ENCODE measurements at places on chromosomes 4 and X.

DNA sequence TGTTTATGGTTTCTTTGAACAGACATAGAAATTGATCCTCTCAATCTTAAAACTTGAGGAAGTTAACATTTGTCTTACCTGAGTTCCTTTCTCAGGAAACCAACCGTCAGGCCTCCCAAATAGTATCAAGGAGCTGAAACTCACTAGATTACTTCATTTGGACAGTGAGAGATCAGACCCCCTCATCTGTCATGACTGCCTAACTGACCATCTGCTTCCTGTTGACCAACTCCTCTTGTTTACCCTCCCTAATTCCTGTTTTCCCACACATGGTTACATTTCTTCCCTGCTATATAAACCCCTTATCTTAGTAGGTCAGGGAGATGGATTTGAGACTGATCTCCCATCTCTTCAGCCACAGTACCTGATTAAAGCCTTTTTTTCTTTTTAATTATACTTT, 46.2 kb upstream of the NMU start:
- DNase-seq, result no peak

DNA sequence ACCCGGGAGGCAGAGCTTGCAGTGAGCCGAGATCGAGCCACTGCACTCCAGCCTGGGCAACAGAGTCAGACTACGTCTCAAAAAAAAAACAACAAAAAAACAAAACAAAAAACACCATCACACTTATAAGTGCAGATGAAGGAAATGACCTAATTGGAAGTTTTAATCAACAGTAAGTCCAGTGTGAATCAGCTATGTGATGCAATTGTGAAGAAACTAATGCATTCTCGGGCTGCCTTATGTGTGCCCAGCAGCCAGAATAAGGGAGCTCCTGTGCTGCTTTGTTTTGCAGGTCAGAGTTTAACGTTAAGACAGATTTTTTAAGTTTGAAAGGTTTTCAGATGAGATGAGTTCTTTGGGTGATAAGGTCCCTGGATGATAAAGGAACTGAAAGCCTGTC, 10.8 kb downstream of the DAPP1 start:
- no peak for DNase-seq

DNA sequence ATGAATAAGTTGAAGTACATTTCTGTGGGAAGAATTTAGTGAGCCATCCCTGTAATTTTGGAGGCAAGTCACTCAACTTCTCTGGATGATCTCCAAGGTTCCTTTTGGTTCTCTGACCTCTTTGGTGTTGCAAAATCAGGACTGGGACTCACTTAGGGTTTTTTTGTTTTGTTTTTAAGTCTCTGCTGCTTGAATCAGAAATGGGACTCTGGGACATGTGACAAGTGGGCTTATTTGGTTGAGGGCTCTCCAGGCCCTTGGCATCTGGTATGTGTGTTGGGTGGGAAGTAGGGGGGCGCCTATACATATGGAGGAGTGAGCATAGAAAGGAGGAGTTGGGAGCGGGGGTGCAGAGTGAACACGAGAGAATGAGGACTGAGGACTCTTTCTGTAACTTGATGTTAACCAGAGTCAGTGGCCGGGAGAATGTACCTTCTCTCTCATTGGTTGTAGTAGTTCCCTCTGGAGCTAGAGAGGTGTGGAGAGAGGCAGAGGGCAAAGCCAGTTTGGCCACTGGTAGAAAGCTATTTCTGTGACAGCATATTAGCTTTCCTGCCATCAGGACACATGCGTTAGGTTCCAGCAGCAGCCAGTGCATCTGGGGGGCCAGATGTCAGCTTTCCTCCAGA, 1.9 kb downstream of the ARHGAP10 start:
- DNase-seq, result no peak

DNA sequence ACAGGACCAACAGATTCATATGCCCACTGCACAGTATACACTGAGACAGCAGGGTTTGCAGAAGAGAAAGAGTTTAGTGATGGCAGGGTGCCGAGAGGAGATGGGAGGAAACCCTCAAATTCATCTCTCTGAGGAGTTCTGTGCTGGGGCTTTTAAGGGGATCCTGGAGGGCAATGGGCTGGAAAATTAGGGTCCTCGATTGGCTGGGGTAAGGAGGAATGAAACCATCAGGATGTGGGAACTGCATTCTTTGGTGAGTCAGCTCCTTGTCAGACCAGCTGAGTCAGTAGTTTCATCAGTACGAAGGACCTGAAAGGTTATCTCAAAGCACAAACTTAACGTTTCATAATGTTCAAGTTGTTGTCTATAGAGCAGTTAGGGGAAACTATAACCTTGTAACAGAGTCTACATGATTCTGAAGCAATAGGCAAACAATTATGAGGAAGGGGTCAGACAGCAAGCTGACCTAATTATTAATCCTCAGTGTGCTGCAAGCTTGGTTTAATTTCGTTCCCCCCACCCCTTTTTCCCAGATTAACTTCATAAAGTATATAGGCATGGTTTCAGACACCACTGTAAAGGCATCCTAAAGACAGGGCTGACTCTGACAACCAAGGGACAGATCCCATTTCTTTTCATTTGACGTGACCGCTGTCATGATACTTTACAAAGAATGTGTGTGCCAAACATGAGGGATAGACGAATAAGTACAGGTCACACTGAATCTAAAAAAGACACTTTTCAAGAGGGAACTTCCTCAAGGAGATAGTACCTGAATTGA, 1.5 kb upstream of the MSMO1 start:
- no peak for DNase-seq

- DNase-seq, result no peak
These were observed 23.7 kb downstream of the ZNF330 start for GRCh38 chr4:141244419-141244818.

DNA sequence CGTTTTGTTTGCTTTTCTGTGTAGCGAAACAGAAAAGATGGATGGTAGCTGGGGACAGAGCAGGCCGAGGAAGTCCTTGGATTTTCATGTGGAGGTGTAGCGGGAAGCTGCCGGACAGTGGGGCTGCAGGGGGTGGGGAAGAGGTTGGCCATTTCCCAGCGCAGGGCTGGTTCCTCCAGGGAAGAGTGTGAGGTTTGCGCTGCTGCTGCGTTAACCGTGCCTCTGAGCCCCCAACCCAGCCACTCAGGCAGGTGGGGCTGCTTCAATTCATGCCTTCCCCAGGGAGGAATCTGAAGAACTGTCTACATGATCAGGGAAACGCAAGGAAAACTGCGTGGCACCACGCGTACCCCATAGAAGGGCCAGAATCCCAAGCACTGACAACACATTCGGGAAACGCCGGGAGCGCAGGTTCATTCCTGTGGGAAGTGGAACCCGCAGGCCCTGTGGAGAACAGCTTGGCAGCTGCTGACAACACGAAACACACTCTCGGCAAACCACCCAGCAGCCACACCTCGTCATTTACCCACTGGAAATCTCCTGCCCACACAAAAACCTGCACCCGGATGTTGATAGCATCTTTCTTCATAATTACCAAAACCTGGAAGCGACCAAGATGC, 57.7 kb downstream of the PCGF3 start:
- no peak for DNase-seq

Measured in stimulated activated CD4-positive, alpha-beta T cell treated with anti-CD3 and anti-CD28 coated beads, Interleukin-1b, Interleukin-23, amount 100 ng/mL, for 1 hour (primary cell).